Stimulated activated CD4-positive, alpha-beta T cell treated with anti-CD3 and anti-CD28 coated beads, TNF-alpha, amount 100 ng/mL, for 48 hours (primary cell): ENCODE measurements at places on chromosomes 5 and 9.

DNA sequence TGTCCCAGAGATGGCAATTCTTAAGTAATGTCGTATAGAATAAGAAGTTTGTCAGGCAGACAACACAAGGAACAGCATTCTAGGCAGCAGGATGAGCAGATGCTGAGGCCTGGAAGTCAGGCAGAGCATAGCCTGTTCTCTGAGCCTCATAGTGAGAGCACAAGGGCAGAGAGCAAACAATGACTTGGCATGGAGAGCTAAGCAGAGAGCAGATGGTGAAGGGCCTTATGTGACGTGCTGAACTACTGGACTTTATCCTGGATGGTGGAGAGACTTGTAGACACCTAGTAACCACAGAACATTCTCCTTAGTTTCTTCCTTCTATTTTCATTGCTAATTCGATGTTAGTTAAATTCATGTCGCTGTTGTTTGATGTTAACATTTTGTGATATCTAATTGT lies 60.1 kb downstream of the KCTD16 start:
- no peak for DNase-seq

DNA sequence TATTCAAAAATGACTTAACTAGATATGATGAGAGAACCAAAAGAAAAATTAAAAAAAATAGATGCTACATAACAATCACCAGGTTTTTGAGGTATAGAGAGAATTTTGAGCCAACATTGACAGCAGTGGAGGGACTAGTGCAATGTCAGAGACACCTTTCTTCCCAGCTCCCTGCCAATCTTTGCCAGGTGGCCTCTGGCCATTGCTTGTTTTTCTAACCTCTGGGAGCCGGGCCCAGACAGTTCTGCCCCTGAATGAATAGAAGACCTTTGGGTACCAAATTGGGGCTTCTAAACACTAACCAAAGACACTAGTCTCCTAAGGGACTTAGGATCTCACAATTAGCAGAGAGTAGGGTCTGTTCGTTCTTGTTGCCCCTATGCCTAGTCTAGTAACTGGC lies 33.4 kb downstream of the FOXD1 start:
- DNase-seq, result no peak

- DNase-seq, result no peak
Measured at GRCh38 chr9:80811656-80812055, 877.7 kb downstream of the TLE1 start.

DNA sequence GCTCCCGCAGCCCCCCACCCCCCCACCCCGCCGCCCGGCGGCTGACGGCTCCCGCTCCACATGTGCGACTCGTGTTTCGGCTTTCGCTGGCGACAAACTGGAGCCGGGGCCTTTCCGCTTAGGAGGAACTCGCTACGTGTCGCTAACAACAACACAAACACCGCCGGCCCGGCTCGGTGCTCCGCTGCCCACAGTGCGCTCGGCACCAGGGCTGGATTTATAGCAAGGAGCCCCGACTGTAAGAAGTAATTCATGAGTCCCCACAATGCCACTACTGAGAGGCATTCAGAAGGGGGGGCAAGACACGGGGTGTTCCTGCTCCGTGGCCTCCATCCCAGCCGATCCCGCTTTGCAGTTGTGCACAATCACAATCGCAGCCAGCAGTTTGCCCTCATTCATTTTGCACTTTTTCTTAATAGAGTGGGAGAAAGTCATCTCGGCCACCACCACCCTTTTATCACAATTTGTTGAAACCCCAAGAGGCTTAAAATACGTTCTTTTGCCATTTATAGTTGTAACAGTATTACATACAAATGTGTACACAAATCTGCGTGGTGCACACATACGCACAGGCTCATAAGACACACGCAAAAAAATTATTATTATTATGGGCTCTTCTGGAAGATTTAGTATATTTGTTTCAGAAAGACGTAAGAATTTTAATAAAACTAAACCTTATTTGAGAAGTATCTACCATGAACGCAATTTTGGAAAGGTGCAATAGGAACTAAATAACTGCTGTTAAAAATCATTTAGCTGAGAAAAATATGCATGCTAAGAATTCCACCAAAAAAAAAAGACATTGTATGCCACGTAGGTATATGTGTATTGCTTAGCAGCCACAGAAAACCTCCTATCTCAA lies 48.1 kb downstream of the EBF1 start:
- DNase-seq, result no peak

GRCh38 chr9:136204145-136204805 lies 653 bp downstream of the LHX3 start:
- DNase-seq, result no peak

- no peak for DNase-seq
Measured at GRCh38 chr9:122475717-122476116, 2.0 kb downstream of the OR1J1 start.

DNA sequence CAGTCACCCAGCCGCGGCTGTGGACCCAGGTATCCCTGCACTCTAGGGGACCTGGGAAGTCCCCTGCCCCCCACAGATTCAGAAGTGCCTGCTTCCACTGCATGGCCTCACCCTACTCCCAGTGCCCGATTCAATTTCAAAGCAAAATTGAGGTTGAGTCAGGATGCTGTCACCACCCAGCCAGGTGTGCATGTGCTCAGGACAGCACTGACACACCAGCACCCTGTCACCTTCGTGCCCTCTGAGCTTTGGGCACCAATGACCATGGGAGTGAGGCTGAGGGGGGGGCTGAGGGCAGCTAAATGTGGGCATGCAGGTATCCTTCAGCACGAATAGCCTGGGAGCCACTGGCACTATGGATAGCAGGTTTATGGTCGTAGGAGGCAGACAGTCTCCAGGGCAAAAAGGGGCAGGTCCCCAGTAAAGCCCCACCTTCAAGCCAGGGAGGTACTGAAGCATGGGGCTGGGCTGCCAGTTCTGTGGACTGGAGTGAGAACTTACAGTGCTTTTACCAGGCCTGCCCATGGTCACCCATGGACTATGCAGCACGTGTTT lies 1151.6 kb upstream of the CDH6 start:
- no peak for DNase-seq
